Activated CD4-positive, alpha-beta memory T cell treated with anti-CD3 and anti-CD28 coated beads for 36 hours (primary cell): ENCODE measurements at places on chromosomes 1 and 21. TPM values are rescaled to one million over a fixed set of nuclear protein-coding genes. Genes with fewer than 3 reads are reported as not detected.

DNA sequence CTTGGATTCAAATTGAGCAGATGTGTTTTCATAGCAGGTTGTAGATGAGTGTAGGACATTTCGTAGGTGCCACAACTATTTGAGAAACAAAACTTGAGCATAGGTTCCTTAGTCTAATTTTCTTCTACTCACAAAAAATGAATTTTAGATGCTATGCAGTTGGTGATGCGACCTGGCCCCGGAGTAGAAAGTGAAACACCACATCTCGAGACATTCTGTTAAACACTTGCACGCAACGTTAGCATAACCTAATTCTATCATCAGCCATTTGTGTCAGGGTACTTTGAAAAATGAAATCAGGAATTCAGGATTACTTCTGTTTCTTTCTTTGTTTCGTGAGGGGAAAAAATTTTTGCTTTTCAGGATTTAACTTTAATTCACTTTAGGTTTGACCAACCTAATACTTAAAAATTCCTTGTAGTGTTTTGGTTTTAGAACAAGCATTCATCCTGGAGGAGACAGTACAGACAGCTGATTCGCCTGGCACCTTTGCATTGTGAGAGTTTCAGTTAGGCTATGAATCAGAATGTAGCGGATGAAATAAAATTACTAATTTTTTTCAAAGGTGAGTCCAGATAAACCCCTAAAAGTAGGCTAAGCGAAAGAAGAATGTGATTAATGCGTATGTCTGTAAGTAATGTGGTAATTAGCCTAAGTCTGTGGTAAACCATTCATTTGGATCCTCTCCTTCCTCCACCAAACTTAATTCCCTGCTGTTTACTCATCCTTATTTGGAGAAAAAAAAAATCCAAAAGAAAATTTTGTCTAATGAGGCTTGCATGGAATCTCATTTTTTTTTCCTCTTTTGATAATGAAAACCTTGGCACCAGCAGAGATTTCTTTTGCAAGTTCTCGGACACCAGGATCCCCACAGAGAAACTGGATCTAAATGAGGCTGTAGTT lies 44.9 kb downstream of the MAP3K21 start:
- DNase-seq: no peak
- H3K27me3 ChIP-seq: no peaks in the 10 kb centered on the region
- no peaks in the 10 kb centered on the region for H3K36me3 ChIP-seq
- no peak overlapping the region for H3K4me3 ChIP-seq

The DPH5 gene
- 56.5 TPM for total RNA-seq

DNA sequence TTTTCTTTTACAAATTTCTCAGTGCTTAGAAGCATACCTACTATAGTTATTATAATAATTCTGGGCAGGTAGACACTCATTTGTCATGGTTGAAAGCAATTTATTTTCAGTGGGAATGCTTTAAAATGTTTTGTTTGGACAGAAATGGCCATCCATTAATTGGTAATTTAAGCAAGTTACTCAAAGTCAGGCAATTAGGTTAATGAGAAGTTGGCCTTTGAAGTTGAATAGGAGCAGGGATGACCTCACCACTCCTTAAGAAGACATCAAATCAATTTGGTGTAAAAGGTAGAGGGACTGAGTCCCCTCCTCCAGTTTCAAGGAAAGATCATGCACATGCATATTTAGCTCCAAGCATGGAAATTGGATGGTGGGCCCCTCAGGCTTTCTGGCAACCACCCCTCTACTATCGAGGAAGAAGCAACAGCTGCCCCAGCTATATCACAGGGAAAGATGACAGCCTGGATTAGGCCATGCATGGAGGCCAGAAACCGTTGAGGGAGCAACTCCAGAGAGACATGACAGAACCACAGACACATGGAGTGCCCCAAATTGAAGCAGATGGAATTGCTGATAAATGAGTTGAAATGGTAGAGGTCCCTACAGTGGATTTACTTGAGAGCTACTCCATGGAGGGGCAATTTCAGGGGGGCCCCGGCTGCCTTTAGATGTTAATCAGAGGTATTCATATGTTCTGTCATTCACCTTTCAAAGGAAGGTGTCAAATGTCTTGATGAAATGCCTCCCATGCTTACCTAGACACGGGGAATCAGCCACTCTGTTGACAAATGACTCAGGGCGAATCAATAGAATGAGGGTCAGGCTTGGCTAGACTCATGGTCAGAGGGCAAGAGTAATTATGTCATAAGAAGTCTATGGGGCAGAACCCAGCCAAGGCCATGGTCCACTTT lies 26.7 kb downstream of the HLX start:
- no peak overlapping the region for H3K27ac ChIP-seq
- DNase-seq: no peak
- no peak overlapping the region for H3K4me3 ChIP-seq
- no peaks in the 10 kb centered on the region for H3K36me3 ChIP-seq
- peaks cover 3% of the 10 kb centered on the region for H3K27me3 ChIP-seq

DNA sequence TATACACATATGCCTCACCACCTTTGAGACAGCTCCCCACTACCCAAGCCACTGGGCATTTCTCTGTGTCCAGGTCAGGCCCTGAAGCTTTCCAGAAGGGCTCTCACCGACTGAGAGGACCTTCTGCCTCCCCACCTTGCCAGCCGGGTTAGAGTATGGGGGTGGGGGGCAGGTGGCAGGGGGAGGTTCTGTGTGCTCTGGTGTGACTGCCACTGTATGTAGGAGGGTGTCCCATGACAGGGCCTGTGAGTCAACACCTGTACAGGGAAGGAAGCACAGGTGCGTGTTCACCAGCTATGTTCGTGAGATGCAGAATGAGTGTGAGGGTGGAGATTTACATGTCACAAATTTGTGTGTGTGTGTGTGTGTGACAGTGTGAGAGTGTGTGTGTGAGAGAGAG lies 7.0 kb downstream of the AHDC1 start:
- H3K4me3 ChIP-seq: no peak overlapping the region
- no peaks in the 10 kb centered on the region for H3K36me3 ChIP-seq
- no peaks in the 10 kb centered on the region for H3K27me3 ChIP-seq
- no peak for DNase-seq
- peaks cover 31% of the 10 kb centered on the region for H3K4me1 ChIP-seq

The OR2L5 gene
- not detected for total RNA-seq

The C1orf141 gene
- 1.2 TPM for total RNA-seq

The NMNAT2 gene
- total RNA-seq: not detected

GRCh38 chr1:118154220-118154619 lies 30.8 kb downstream of the SPAG17 start:
- no peak for DNase-seq
- no peak overlapping the region for H3K4me3 ChIP-seq
- H3K27me3 ChIP-seq: no peaks in the 10 kb centered on the region
- H3K36me3 ChIP-seq: no peaks in the 10 kb centered on the region

DNA sequence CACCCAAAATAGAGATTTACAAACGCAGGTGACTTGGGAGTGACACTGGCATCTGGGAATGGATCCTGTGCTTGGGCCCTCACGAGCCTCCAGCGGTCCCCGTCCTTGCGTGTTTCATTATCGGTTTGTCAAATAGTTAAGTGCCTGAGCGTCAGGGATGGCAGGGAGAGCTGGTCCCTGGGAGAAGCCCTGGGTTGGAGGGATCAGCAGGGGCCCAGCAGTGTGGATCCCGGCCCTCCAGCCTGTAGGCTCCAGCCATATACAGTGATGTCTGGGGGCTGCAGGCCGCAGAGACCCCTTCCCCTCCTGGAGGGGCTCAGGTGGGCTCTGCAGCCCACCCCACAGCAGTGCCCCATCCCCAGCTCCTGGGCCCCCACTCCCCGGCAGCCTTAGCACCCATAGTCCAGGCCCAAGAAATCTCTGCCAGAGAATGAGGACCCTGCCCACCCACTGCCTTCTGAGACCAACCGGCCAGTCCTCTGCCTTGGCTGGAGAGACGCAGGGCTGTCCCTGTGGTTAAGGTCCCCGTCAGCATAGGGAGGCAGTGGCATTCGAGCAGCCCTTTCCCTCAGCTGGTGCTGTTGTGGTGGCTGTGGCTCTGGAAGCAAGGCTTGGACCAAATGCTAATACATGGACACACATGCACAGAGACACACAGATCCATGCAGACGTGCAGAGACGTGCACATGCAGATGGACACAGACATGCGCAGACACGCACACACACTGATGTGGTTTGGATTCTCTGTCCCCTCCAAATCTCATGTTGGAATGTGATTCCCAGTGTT lies 2.4 kb upstream of the SLC19A1 start:
- H3K36me3 ChIP-seq: peaks cover 2% of the 10 kb centered on the region
- peak; percentile 6 for DNase-seq
- H3K27me3 ChIP-seq: no peaks in the 10 kb centered on the region
- H3K4me3 ChIP-seq: no peak overlapping the region

The FASLG gene
- total RNA-seq: 8.6 TPM

- no peak for DNase-seq
- no peak overlapping the region for H3K27ac ChIP-seq
- peaks cover 76% of the 10 kb centered on the region for H3K36me3 ChIP-seq
- H3K4me1 ChIP-seq: peaks cover 4% of the 10 kb centered on the region
- H3K4me3 ChIP-seq: no peak overlapping the region
- H3K27me3 ChIP-seq: no peaks in the 10 kb centered on the region
Measured at GRCh38 chr21:34826836-34827235, 158.0 kb downstream of the CLIC6 start.

GRCh38 chr1:61089741-61090140 lies 7.4 kb downstream of the NFIA start:
- H3K36me3 ChIP-seq: peaks cover 17% of the 10 kb centered on the region
- H3K27ac ChIP-seq: no peak overlapping the region
- H3K4me3 ChIP-seq: no peak overlapping the region
- no peak for DNase-seq

The PKP1 gene
- not detected for total RNA-seq

DNA sequence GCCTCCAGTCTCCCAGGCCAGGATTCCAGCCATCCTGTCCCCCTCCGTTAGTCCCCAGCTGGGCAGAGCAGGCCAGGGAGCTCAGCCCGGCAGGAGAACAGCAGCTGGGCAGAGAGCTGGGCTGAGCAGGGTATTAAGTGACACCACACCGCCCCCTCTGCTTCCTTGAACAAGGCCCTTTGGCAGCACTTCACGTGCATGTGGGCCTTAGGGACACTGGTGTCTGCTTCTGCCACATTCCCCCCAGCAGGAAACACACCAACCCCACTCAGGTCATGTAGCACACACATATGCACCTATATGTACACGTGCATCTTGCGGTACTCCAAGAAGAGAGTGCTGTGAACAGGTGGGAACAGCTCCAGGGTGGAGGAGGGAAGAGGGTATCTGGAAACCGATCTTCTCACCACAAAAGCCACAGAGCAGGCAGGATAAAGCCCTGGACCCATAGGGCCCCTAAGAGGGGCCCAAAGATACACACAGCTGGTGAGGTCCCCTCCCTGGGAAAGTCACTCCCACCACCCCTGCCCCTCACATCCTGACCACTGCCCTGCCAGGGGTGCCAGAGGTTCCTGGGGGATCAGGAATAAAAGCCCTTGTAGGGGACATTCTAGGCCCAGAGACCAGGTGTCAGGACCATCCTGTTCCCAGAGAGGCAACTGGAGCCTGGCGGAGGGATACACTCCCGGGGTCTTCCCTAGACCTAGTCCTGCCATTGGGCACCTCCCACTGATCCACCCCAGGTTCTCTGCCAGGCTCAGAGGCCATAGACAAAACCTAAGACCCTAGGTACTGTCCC lies 4.5 kb downstream of the EPHA2 start:
- no peak for DNase-seq
- no peak overlapping the region for H3K27ac ChIP-seq
- peaks cover 10% of the 10 kb centered on the region for H3K4me1 ChIP-seq

DNA sequence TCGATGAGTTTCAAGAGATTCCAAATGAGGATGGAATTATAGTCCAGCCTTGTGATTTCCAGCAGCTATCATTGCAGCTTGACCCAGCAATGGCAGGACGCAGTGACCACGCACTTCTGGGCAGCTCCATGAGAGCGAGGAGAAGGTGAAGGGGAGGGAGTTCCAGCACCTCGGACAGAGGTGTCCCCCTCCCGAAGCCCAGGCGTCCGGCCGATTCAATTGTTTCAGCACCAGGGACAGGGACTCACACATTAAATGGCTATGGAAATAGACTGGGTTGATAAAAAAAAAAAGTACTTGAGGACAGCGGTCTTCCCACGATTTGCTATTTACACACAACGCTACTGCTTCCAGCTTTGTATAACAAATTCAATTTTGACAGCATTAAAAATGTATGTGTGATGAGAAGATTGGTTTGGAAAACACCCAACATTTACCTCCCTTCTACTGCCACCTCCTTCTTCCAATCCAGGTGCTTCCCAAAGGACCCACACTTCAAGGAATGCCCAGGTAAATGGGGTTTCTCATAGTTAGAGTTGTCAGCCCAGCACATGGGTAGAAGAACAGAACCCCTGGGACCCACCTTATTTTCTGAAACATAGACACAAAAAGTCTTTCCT lies 71.8 kb downstream of the DISP3 start:
- DNase-seq: peak; percentile 61
- H3K36me3 ChIP-seq: no peaks in the 10 kb centered on the region
- peaks cover 38% of the 10 kb centered on the region for H3K27me3 ChIP-seq
- H3K4me3 ChIP-seq: no peak overlapping the region

GRCh38 chr1:99305626-99306025 lies 41.3 kb downstream of the PLPPR4 start:
- H3K4me1 ChIP-seq: no peaks in the 10 kb centered on the region
- no peak overlapping the region for H3K4me3 ChIP-seq
- H3K27ac ChIP-seq: no peak overlapping the region
- no peaks in the 10 kb centered on the region for H3K36me3 ChIP-seq

The NEK7 gene
- total RNA-seq: 61.6 TPM

DNA sequence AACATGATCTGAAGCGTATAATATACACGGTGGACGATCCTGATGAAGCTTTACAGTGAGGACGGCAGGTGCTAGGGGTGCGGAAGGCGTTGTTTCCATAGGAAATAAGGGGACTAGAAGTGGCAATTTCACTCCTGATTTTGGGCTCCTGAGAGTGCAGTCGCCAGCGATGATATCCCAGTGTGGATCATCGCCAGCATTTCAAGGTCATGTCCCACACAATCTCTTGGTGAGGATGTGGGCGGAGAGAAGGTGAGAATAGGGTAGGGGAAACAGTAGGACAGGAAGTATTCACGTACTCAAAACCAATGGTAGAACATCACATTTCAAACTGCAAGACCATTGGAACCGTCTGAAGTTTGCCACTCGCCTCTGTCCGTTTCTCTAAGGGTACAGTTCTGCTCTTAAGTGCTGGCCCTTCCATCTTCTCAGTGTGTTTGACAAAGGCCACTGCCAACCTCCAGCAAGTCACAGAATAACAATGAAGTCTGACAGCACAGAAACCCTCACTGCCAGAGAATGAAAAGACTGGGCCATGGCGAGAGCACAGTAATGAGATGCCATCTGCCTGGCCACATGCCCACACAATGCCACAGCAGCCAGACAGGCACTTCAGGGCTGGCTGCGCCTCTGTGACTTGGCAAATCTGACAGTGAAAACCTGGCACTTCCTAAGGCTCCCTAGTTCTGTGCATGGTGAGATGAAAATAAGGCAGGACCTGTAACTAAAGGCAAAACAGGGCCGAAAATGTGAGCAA lies 27.9 kb downstream of the PCSK9 start:
- peaks cover 5% of the 10 kb centered on the region for H3K4me1 ChIP-seq
- H3K36me3 ChIP-seq: peaks cover 45% of the 10 kb centered on the region
- DNase-seq: no peak
- no peak overlapping the region for H3K27ac ChIP-seq
